ENCODE measurements at places on chromosomes 16 and 17. TPM values are rescaled to one million over a fixed set of nuclear protein-coding genes. Genes with fewer than 3 reads are reported as not detected.

Gene IL17C
- not detected for total RNA-seq

Gene NOD2
- not detected for total RNA-seq

- H3K36me3 ChIP-seq, result no peaks in the 10 kb centered on the region
- no peak overlapping the region for H3K27ac ChIP-seq
- no peak overlapping the region for H3K4me3 ChIP-seq
- H3K4me1 ChIP-seq, result no peaks in the 10 kb centered on the region
- no peak for DNase-seq
Observed at GRCh38 chr17:70622368-70623260, 453.3 kb downstream of the KCNJ2 start.

- no peaks in the 10 kb centered on the region for H3K27me3 ChIP-seq
- no peaks in the 10 kb centered on the region for H3K36me3 ChIP-seq
- no peak overlapping the region for H3K4me3 ChIP-seq
- H3K4me1 ChIP-seq, result no peaks in the 10 kb centered on the region
Observed at GRCh38 chr16:61313931-61314330, 722.3 kb downstream of the CDH8 start.

Measured in Panc1 (cell line).